ENCODE measurements at places on chromosomes 12 and 14.

DNA sequence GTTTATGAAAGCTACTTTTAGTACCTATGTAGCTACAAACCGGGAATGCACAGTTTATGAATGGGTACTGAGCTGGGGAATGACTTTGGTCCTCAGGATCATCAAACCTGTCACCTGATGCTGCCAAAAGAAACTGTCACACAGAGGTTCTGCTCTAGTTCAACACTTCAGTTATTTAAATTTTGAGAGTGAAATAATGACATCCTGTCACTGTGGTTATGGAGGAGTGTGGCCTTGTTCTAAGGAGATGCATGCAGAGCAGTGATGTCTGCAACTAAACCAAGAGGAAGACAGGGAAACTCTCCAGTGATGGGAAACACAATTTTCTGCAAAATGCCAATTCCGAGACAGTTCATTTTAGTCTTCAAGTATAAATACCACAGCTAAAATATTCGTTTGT lies 4.8 kb upstream of the AEBP2 start:
- DNase-seq, result no peak

DNA sequence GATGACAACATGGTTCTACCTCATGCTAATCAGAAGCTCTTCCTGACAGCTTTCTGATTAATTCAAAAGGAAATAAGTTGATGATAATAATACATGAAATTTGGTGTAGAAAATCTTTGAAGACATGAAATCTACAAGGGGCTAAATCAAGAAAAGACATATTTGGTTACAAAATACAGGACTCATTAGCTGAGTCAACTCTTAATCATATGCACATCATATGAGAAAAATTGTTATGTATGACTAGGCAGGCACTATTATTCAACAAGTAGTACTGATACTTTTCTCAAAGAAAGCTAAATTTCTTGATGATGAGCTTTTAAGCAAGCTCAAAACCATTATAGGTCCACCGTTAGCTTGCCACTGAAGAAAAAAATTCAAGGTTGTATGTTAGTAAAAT lies 7.1 kb downstream of the ABCC9 start:
- no peak for DNase-seq

- DNase-seq, result no peak
Measured at GRCh38 chr12:1318327-1319031, 275.9 kb downstream of the FBXL14 start.

GRCh38 chr12:5923043-5923605 lies 21.9 kb downstream of the ANO2 start:
- DNase-seq, result no peak

DNA sequence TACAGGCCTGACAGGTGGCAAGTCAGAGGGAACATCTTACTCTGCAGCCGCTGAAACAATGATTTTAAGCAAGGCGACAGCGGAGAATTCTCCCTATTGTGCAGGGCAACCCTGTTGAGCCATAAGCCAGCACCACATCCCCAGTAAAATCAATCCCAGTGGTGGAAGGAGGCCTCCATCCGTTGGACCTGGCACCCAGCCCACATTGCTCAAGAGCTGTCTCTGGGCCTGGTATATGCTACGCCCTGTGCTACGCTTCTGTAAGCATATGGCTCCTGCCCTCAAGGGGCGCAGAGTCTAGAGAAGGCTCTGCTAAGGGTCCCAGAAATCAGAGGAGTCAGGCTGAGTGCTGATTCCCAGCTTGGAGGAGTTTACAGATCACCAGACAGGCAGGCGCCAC lies 265.5 kb downstream of the CACNA1C start:
- DNase-seq, result no peak

GRCh38 chr14:92632546-92633273 lies 115.7 kb downstream of the LGMN start:
- no peak for DNase-seq

DNA sequence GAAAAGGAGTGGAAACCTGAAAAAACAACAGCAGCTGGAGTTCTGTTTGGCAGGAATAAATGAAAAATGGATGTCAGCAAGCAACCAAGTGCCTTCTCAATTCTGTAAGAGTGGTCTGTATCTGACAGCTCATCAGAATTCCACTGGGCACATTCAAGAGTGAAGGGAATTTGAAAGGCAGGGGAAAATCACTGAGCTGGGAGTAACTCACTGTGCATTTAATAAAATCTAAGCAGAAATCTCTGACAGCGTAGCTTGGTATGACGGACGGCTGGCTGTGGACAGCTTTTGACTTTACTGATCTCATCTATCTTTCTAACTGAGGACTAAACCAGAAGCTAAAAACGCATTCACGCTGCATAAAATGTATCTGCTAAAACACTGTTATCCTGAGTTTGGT lies 153.4 kb downstream of the RIMBP2 start:
- DNase-seq, result no peak

DNA sequence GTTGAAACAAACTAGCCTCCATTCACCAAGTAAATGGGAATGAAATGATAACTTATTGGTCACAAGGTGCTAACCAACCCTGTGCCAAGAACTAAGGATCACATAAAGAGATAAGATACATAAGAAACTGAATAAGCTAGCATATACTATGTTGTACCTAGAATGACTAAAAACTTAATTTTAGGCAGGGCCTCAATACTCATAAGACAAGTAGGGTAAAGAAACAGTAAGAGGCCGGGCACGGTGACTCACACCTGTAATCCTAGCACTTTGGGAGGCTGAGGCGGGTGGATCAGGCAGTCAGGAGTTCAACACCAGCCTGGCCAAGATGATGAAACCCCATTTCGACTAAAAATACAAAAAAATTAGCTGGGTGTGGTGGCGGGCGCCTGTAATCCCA lies 17.7 kb downstream of the GDF11 start:
- peak; percentile 42 for DNase-seq

DNA sequence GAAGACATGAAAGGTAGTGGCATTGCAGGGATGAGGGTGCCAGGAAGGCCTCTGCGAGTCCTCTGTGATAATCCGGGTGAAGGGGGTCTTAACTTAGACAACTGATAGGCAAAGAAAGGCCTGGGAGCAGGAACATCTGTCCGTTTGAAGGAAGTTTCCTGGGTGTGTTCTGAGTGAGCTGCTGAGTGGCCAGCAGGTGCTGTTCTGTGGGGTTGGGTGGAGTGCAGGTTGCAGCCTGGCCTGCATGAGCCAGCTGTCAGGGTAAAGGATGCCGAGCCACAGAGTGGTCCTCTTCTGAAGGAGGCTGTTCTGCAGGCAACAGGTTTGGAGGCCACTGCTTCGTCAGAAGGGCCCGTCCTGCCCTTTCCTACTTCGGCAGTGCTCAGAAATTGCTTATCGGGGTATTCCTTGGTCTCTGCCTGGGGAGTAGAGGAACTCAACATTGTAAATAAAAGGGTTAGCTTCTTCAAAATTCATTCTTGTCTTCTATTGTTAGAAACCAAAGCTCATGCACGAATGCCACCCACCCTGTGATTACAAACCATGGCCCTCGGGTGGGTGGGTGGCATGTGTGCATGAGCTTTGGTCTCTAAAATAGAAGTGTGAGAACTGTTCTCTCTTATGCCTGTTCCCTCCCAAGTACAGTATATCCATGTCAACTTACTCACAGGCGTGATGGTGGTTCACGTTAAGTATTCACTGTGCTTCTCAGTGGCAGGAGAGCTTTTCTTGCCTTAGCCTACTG lies 118.9 kb downstream of the CHST11 start:
- DNase-seq, result no peak

DNA sequence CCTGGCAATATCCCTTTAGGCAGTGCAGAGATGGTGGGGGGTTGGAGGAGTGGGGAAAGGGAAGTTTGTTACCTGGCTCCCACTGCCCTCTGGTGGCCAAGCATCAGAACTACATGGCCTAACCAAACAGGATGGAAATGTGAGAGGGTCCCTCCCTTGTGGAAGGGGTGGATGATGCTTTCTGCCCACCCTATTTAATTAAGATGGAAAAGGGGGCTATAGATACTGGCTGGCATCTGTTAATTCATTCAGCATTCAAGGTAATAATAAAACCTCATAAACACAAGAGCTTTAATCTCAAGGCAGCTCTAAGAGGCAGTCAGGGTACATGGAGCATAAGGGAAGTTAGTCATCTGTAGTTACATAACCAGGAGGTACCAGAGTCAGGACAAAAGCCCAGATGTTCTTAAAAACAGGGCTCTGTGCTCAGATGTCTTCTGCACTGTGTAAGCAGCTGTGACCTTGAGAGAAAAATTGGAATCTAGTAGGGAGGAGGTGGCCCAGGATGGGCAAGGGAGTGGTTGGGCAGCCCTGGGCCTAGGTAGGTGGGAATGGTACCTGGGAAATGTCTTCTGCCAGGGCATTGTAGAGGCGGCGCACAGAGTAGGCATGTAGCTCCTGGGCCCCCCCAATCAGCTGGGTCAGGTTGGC lies 4.6 kb downstream of the AP1G2 start:
- DNase-seq, result peak; percentile 30

- DNase-seq, result no peak
Measured at GRCh38 chr12:115355301-115355700, 671.3 kb upstream of the TBX3 start.

- no peak for DNase-seq
Measured at GRCh38 chr12:29146196-29146595, 2.9 kb upstream of the FAR2 start.

Measured in stimulated activated CD4-positive, alpha-beta T cell treated with anti-CD3 and anti-CD28 coated beads, Interleukin-1b, Interleukin-23, amount 100 ng/mL, for 24 hours (primary cell).